Natural killer cell (primary cell): ENCODE measurements at places on chromosomes 11 and 22. TPM values are rescaled to one million over a fixed set of nuclear protein-coding genes. Genes with fewer than 3 reads are reported as not detected.

DNA sequence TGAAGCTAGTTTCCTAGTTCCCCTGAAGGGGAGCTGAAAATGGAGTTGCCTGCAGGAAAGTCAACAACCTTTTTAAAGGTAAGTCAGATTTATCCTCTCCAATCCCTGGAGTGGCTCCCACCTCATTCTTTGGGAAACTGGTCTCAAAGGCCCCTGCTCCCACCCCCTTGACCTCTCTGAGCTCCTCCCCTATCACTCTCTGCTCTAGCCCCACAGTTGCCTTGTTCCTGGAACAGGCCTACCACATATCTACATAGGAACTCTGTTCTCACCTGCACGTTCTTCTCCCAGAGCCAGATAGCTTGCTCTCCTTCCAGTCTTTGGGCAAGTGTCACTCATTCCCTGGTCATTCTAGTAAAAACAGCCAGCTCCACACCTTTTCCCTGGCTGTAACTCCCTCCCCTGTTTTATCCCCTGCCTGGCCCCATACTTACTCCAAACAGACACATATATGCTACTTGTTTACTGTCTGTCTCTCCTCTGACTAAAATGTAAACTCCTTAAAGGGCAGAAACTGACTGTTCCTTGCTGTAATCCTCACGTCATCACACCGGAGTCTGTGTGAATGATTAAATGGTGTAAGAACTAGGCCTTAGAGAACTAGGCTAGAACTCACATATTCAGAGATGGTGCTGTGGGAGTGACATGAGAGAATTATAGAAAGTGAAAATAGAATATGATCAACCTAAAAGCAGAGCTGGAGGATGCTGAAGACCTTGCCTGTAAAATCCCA, 53.3 kb downstream of the TCF20 start:
- H3K27me3 ChIP-seq, result no peaks in the 10 kb centered on the region
- no peak overlapping the region for H3K27ac ChIP-seq
- peaks cover 25% of the 10 kb centered on the region for H3K36me3 ChIP-seq
- no peak overlapping the region for H3K4me3 ChIP-seq

GRCh38 chr11:38252620-38253019, 1654.6 kb upstream of the RAG2 start:
- H3K4me3 ChIP-seq, result no peak overlapping the region
- no peaks in the 10 kb centered on the region for H3K4me1 ChIP-seq
- H3K36me3 ChIP-seq, result no peaks in the 10 kb centered on the region
- H3K27me3 ChIP-seq, result no peaks in the 10 kb centered on the region
- H3K27ac ChIP-seq, result no peak overlapping the region

Gene FGF4
- total RNA-seq, result not detected

- no peak for DNase-seq
- no peaks in the 10 kb centered on the region for H3K36me3 ChIP-seq
- no peaks in the 10 kb centered on the region for H3K27me3 ChIP-seq
- no peaks in the 10 kb centered on the region for H3K4me1 ChIP-seq
Observed at GRCh38 chr11:70747921-70748320, 349.6 kb downstream of the CTTN start.

- H3K4me1 ChIP-seq, result peaks cover 18% of the 10 kb centered on the region
- DNase-seq, result no peak
- H3K36me3 ChIP-seq, result no peaks in the 10 kb centered on the region
Observed at GRCh38 chr22:25111579-25112517, 87.8 kb upstream of the CRYBB3 start.

Gene MEI1
- 44.7 TPM for total RNA-seq

- H3K27me3 ChIP-seq, result no peaks in the 10 kb centered on the region
- H3K36me3 ChIP-seq, result no peaks in the 10 kb centered on the region
- H3K27ac ChIP-seq, result no peak overlapping the region
- H3K4me3 ChIP-seq, result no peak overlapping the region
- H3K4me1 ChIP-seq, result peaks cover 8% of the 10 kb centered on the region
- no peak for DNase-seq
Observed at GRCh38 chr11:34235591-34236071, 122.2 kb downstream of the ABTB2 start.

DNA sequence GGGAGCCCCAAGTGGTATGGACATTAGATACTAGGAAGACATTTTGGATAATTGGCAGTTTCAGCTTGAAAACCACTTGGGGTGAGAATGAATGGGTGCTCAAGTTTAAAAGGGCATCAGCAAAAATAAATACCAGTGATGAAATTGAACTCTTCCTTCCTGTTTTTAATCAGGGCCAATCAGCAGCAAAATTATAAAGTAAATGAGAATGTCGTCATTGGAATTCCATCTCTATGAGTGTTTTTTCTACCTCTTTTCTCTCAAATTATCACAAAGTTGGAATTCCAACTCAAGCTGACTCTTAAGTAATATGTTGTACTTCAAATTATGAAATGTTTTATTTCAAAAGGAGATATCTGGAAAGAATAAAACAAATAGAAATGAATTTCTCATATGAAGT, 730.6 kb downstream of the METTL15 start:
- no peak overlapping the region for H3K27ac ChIP-seq
- H3K36me3 ChIP-seq, result no peaks in the 10 kb centered on the region
- DNase-seq, result no peak
- no peaks in the 10 kb centered on the region for H3K4me1 ChIP-seq
- H3K27me3 ChIP-seq, result no peaks in the 10 kb centered on the region

DNA sequence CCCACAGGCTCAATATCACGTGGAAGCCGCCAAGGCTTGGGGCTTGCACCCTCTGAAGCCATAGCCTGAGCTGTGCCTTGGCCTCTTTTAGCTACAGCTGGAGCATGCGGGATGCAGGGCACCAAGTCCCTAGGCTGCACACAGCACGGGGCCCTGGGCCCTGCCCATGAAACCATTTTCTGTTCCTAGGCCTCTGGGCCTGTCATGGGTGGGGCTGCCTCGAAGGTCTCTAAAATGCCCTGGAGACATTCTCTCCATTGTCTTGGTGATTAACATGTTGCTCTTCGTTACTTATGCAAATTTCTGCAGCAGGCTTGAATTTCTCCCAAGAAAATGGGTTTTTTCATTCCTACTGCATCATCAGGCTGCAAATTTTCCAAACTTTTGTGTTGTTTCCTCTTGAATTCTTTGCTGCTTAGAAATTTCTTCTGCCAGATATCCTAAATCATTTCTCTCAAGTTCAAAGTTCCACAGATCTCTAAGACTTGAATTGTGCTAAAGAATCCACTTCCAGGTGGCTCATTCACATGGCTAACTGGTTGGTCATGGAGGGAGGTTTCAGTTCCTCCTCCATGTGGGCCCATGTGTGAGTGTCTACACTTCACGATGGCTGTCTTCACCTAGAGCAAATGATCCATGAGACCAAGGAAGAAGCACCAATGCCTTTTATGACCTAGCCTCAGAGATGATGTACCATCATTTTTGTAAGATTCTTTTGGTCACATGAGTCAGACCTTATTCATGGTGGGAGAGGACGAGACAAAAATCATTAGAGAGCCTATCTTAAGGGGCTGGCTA, 7.4 kb upstream of the CREBZF start:
- no peak overlapping the region for H3K27ac ChIP-seq
- H3K4me3 ChIP-seq, result no peak overlapping the region
- no peaks in the 10 kb centered on the region for H3K4me1 ChIP-seq
- H3K36me3 ChIP-seq, result no peaks in the 10 kb centered on the region

GRCh38 chr22:40004836-40005235, 10.1 kb downstream of the FAM83F start:
- H3K4me3 ChIP-seq, result no peak overlapping the region
- no peak for DNase-seq
- H3K4me1 ChIP-seq, result peaks cover 10% of the 10 kb centered on the region

DNA sequence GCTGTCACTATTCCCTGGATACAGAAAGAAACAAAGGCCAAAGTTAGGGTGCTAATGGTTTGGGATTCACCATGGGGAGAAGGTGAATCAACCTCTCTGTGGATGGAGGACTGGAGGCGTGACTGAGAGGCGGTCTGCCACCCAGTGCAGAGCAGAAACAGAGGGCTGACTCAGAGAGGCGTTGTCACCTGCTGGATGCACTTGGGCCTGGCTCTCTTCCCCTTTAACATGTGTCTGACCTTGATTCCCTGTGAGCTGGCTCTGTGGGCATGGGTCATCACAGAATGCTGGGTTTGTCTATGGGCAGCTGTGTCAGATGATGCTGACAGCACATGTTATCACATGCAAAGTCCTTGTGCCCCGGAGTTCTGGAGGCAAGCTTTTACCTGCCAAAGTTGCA, 75.9 kb downstream of the LDLRAD3 start:
- no peaks in the 10 kb centered on the region for H3K36me3 ChIP-seq
- no peak overlapping the region for H3K27ac ChIP-seq
- no peak overlapping the region for H3K4me3 ChIP-seq
- no peaks in the 10 kb centered on the region for H3K27me3 ChIP-seq
- H3K4me1 ChIP-seq, result no peaks in the 10 kb centered on the region

DNA sequence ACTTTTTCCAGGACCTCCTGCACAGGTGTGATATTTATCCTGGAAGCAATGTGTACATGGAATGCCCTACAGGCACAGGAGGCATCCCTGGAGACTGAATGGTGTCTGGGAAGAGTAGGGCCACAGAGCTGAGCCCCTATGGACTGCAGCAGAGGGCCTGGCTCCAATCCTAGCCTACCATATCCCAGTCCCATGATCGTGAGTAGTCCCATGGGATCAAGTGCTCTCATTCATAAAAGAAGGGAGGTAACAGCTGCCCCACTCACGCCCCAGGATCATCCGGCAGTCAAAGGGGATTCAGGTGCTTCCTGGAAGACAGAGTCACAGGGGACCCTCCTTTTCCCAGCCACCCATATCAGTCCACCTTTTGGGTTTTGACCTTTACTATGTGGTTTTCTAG, 24.0 kb downstream of the ANKK1 start:
- H3K27me3 ChIP-seq, result no peaks in the 10 kb centered on the region
- H3K27ac ChIP-seq, result no peak overlapping the region
- H3K4me3 ChIP-seq, result no peak overlapping the region

GRCh38 chr11:8765294-8765693, 82.7 kb downstream of the RPL27A start:
- H3K36me3 ChIP-seq, result no peaks in the 10 kb centered on the region
- H3K27ac ChIP-seq, result no peak overlapping the region
- no peak for DNase-seq
- no peak overlapping the region for H3K4me3 ChIP-seq
- H3K4me1 ChIP-seq, result no peaks in the 10 kb centered on the region

Gene EMID1
- total RNA-seq, result 0.59 TPM

DNA sequence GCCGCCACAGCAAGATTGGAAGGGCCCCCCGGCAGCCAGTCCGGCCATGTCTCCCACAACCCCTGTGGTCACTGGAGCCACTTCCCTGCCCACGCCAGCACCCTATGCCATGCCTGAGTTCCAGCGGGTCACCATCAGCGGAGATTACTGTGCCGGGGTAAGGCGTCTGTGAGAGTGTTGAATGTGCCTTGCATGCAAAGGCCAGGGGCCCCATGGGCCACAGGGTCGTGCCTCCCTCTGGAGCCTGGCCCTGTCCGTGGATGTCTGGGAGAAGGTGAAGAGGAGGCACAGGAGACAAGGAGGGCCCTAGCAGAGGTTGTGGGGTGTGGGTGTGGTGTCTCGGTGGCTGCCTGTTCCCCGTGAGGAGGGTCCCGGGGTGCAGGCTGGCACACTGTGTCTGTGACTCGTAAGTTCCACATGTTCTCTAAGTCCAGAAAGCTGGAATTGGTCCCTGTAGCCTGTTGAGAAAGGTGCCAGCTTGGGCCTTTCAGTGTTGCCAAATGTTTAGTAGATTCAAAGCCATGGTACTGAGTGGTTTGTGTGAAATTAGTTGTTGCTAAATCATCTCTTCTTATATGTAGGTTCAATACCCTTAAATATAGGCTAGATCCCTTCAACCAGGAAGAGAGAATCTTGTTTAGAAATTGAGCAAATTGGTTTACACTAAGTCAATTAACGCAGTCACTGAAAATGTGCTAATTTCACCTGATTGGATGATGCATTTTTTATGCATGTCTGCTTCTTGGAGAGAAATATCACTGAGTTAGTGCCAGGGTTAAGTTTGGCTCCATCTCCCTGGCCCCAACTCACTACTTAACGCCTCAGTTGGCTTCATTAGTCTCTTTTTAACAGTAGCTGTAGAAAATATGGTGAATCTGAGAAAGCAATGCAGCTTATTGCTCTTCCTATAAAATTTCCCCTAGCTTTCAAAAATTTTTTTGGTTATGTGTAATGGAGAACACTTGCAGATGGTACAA, 23.8 kb downstream of the AMPD3 start:
- no peak for DNase-seq
- no peak overlapping the region for H3K27ac ChIP-seq
- no peaks in the 10 kb centered on the region for H3K27me3 ChIP-seq
- H3K4me1 ChIP-seq, result peaks cover 16% of the 10 kb centered on the region
- no peak overlapping the region for H3K4me3 ChIP-seq

Gene KRTAP5-1
- not detected for total RNA-seq

- no peaks in the 10 kb centered on the region for H3K36me3 ChIP-seq
- H3K27ac ChIP-seq, result no peak overlapping the region
- H3K4me1 ChIP-seq, result no peaks in the 10 kb centered on the region
- no peak overlapping the region for H3K4me3 ChIP-seq
- peak; percentile 66 for DNase-seq
- peaks cover 7% of the 10 kb centered on the region for H3K27me3 ChIP-seq
Observed at GRCh38 chr11:6022956-6023355, 7.6 kb downstream of the OR56A1 start.

DNA sequence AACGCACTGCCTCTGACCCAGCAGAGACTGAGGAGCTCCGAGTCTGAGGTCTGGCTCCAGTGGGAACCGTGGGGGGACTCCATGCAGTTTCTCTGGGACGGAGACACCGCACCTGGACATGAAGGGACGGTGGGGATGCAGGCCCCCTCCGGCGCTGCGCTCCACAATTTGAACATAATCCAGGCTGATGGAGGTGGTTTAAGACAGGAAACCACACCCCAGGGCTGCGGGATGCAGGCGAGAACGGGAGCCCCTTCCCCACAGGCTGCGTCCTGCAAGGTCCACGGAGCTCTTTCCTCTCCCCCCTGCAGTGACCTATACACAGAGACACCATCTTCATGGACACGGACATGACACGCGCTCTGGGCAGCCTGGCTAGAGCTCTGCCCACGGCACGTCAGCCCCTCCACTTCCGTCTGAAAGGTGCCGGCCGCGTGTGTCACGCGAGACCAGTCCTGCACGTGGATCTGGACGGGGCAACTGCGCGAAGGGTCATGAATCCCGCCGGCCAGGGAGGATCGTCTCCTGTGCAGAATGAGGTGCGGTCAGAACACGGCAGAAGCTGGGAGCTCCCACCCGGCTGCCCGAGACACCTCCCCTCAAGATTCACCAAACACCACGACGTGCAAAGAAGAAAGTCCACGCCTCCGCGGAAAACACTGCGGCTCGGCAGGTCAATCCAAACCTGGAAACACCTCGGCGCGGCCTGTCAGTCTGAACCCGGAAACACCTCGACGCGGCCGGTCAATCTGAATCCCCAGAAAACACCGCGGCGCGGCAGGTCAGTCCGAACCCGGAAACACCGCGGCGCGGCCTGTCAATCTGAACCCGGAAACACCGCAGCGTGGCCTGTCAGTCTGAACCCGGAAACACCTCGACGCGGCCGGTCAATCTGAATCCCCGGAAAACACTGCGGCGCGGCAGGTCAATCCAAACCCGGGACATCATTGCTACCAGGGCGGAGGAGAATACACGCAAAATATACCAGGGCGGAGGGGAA, 212.4 kb downstream of the BRD1 start:
- H3K4me3 ChIP-seq, result no peak overlapping the region
- no peaks in the 10 kb centered on the region for H3K4me1 ChIP-seq
- H3K27me3 ChIP-seq, result no peaks in the 10 kb centered on the region
- DNase-seq, result no peak
- H3K36me3 ChIP-seq, result no peaks in the 10 kb centered on the region
